ENCODE measurements at places on chromosomes 3 and 15. TPM values are rescaled to one million over a fixed set of nuclear protein-coding genes. Genes with fewer than 3 reads are reported as not detected.

ZPLD1 gene
- not detected for total RNA-seq

DNA sequence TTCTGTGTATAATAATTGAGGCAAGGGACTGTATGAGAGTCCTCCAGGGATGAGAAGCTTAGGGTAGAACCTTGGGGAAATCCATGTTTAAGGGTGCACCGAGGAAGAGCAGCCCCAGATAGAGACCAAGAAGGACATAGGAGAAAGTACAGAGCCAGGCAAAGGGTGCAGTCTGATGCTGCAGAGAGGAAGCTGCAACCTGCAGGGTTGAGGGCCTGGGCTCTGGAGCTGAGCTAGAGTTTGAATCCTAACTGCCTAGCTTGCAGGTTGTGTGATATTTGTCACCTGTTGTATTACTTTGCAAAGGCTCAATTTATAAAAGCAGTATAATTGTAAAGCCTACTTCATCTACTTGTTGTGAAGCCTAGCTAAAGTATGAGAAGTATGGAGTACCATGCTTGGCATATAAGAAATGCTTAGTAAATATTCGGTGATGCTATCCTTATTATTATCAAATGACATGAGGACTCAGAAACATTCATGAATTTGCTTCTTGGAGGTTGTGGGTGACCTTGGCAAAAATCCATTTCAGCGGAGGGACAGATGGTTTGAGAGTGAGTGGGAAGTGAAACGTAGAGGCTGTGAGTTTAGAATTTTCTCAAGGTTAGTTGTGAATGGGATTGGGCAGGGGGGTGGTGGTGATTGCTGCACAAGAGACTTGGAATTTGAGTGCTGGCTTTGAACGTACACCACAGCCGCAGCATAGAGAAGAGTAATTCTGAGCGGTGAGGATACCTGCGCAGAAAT, 43.8 kb downstream of the PLCL2 start:
- H3K27ac ChIP-seq: no peak overlapping the region
- DNase-seq: no peak
- peaks cover 15% of the 10 kb centered on the region for H3K4me1 ChIP-seq

DNA sequence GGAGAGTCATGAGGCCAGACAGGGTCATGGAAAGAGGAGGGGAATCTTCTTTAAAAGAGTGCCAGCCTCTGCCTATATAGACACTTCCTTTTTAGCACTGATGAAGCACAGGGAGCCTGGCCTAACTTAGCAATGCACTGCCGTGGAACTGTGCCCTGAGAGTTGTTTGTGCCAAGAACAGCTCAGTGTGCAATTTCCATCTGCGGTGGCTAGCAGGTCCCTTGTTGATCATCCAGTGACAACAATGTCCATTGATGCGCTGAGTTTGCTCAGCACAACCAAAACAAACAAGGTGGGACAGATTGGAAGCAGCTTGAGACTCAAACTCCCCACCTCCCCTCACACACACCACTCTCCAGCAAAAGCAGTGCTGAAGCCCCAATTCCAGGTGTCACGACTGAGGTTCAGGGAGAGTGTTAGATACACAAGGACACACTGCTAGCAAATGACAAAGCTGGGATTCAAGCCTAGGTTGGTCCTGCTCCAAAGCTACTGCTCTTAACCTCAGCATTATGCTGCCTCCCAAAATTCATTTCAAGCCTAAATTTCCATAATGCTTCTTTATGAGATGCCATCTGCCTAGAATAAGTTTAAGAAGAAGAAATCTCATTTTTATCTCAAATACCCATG, 316.6 kb upstream of the UBE2E2 start:
- H3K27ac ChIP-seq: no peak overlapping the region
- no peak overlapping the region for H3K4me3 ChIP-seq
- no peaks in the 10 kb centered on the region for H3K27me3 ChIP-seq
- H3K36me3 ChIP-seq: no peaks in the 10 kb centered on the region
- H3K4me1 ChIP-seq: no peaks in the 10 kb centered on the region

DNA sequence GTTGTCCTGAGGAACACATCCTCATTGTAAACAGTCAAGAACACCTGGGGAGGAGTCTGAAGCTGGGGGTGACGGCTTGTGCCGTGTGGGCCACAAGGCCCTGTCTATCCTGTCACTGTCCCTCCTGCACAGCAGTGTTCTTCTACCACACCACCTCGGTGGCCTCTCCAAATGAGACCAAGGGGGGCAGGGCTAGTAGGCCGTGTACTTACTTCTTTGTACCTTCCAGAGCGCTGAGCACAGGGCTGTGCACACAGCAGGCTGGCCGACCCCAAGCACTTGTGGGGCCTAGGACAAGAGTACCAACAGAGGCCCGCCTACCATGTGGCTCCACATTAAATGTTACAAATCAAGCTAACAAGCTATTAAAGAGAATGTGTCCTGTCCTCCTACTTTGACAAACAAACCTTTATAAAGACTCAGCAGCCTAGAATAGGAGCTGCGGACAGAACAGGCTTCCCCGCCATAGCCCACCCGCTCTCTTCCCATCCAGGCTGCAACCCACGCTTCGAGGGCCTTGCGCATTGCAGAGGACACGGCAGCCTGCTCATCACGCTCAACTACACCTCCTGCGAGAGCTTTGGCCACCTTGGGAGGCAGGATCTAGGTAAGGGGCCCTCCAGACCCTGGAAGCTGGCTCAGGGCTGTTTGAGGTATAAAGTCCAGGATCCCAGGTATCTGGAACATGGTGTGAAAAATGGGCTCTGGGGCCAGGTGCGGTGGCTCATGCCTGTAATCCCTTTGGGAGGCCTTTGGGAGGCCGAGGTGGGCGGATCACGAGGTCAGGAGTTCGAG, 30.5 kb downstream of the MELTF start:
- no peak overlapping the region for H3K4me3 ChIP-seq
- H3K36me3 ChIP-seq: no peaks in the 10 kb centered on the region
- no peaks in the 10 kb centered on the region for H3K27me3 ChIP-seq
- peaks cover 6% of the 10 kb centered on the region for H3K4me1 ChIP-seq
- DNase-seq: no peak

All from activated CD4-positive, alpha-beta memory T cell treated with anti-CD3 and anti-CD28 coated beads, Interleukin-2, amount 10 ng/mL, durations not matched to agents 7 days and 5 days (primary cell).